CD4-positive, alpha-beta T cell treated with Interleukin-4 for 1 hour (primary cell): ENCODE measurements at places on chromosomes 5 and 9.

GRCh38 chr5:168163966-168164365 lies 127.5 kb upstream of the WWC1 start:
- DNase-seq = no peak

DNA sequence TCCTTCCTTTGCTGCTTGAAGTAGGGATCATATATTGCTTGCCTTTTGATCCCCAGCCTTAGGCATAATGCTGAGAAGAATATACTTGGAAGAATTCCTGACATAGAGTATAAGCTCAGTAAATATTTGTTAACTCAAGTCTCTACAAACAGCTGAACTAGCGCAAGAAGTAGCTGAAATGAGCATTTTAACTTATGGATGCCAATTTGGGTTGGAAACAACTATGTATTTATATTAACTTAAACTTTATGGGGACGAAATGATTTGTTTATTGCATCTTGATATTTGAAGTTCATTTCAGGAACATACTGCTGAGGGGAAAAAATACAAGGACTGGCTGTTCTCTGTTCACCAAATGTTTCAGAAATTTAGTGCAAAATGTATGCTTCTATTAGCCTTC lies 258.7 kb downstream of the CDH12 start:
- no peak for DNase-seq

- DNase-seq = no peak
Observed at GRCh38 chr5:4158750-4159447, 563.3 kb downstream of the IRX1 start.

DNA sequence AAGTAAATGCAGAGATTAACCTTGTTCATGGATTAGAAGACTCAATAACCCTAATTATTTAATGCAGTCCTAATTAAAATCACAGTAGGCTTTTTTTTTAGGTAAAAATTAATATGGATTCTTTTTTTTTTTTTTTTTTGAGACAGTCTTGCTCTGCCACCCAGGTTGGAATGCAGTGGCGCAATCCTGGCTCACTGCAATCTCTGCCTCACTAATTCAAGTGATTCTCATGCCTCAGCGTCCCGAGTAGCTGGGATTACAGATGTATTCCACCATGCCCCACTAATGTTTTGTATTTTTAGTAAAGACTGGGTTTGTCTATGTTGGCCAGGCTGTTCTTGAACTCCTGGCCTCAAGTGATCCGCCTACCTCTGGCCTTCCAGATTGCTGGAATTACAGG lies 40.6 kb downstream of the DENND4C start:
- DNase-seq = no peak

DNA sequence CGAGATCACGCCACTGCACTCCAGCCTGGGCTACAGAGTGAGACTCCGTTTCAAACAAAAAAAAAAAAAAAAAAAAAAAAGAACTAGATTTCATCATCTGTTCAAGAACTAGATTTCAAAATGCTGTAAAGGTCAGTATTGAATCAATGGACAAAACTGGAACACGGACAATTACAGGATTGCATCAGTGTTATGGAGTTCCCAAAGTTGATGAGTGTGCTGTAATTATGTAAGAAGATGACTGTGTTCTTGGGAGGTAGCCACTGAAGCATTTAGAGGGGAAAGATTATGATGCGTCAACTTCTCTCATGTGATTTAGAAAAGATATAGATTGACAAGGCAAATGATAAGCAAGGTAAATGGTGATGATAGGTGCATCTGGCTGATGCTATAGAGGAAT lies 6.5 kb downstream of the FAM240B start:
- DNase-seq = no peak

- no peak for DNase-seq
Observed at GRCh38 chr9:126856326-126856877, 4.0 kb upstream of the ZBTB34 start.

GRCh38 chr9:115945009-115945431 lies 208.6 kb upstream of the PAPPA start:
- DNase-seq = no peak

DNA sequence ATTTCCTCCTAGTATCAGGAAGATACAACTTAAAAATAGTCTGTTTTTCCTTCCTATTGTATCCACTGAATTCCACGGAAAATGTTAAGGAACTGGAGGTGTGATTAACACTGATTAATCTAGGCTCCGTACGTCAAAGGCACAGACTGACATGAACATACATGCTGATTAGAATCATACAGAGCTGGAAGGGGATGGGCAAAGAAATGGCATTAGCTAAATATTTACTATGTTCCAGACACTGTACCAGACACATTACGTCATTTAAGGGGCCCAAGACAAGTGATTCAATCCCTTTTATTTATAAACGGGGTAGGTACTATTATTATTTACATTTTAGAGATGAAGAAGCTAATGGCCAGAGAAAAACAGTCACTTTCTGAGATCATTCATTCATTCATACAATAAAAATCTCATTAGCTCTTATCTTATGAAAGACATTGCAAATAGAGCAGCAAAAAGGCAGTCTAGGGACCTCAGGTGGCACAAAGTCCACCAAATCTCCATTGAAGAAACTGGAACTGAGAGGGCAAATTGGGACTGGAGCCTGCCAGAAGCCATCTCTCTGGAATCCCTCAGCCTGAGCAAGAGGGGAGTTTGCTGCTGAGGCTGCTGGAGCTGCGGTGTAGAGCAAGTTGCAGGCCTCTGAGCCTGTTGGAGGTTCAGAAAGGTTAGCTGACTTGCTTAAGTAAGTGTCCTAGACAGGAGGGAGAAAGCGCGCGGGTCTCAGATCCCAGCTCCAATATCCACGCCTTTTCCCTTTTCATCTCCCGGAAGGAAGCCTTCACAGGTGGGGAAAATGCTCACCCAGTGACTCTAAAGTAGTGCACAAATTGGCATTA lies 1.6 kb upstream of the TGFBR1 start:
- no peak for DNase-seq

GRCh38 chr9:2704504-2704903 lies 12.8 kb upstream of the KCNV2 start:
- DNase-seq = no peak

- no peak for DNase-seq
Observed at GRCh38 chr5:32275396-32275741, 37.4 kb downstream of the MTMR12 start.

DNA sequence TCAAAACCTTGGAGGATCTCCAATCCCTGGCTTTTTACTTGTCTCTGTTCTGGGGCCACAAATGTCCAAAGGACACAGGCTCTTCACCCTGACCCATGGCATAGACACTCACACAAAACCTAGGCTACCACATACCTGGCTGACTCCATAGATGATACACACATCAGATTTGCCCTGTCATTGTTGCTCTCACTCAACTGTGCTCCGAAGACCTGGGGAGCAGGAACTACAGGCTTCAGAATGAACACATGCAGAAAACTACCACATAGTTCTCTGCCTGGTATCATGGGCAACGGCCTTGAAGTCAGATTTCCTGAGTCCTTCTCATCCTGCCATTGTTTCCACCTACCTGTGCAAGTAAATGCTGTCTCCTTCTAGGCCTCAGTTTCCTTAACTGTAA lies 226.2 kb downstream of the KIF4B start:
- no peak for DNase-seq

GRCh38 chr9:35341585-35341984 lies 148.3 kb upstream of the RUSC2 start:
- DNase-seq = no peak
